ENCODE measurements at places on chromosomes 16 and 17.
A peak's percentile ranks its signal among the peaks of the same experiment; 100 is the strongest.

DNA sequence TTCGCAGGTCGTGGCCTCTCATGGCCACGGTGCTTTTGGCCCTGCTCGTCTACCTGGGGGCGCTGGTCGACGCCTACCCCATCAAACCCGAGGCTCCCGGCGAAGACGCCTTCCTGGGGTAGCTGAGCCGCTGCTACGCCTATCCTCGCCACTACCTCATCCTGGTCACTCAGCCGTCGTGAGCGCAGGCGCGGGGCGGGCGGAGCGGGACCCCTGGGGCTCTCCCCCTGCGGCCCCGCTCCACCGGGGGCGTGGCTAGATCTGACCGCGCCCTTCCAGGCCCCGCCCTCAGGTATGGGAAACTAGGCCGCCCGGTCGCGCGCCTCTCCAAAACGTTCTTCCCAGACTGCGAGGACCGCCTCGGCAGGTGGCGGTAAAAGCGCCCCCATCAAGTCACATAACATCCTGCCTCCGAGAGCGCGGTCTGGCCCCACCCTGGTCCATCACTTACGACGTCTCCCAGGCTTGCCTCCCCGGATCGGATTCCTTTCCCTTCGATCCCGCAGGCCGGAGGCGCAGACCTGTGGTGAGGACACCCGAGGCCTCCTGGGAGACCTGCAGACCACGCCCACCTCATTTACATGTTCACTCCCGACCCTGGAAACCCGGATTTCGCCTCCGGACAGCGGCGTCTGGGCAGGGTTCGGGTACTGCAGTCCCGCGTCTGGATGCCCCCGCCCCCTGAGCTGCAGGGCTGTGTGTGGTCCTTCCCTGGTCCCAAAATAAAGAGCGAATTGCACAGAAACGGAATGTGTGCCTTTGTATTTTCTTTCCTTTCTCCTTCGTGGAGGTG, 91.5 kb upstream of the TMEM97 start:
- DNase-seq = no peak

DNA sequence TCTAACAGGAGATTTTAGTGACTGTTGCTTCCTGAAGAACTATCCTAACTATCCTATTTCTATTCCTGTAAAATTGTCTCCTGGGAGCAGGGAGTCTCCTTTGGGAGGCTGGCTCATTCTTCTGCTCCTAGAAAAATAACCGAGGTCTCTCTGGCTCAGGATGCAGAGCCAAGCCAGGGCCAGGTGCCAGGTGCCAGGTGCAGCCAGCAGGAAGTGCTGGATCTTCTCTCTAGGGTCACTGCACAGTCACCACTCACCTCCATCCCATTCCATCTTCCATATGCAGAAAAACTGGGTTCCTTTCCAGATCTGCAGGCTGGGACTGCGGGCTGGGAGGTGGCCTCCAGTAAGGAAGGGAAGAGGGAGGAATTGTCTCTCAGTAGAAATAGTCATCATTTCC, 3.8 kb upstream of the TMC7 start:
- no peak for DNase-seq

DNA sequence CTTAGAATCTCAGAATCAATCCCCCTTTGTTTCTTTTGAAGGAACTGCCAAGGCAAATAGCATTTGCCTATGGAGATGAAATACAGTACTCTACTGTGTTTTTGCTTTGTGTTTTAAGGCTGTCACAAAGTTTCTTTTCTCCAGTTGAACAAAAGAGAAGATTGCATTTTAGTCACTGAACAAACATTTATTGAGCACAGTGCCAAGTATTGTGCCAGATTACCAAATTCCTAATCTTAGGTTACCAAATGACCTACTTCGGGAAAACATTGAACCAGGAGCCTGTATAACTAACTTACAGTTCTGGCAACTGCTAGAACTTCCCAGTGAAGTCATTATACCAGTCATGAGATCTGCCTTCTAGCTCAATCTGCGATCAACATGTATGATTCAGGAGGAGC, 3.0 kb upstream of the UBB start:
- no peak for DNase-seq

DNA sequence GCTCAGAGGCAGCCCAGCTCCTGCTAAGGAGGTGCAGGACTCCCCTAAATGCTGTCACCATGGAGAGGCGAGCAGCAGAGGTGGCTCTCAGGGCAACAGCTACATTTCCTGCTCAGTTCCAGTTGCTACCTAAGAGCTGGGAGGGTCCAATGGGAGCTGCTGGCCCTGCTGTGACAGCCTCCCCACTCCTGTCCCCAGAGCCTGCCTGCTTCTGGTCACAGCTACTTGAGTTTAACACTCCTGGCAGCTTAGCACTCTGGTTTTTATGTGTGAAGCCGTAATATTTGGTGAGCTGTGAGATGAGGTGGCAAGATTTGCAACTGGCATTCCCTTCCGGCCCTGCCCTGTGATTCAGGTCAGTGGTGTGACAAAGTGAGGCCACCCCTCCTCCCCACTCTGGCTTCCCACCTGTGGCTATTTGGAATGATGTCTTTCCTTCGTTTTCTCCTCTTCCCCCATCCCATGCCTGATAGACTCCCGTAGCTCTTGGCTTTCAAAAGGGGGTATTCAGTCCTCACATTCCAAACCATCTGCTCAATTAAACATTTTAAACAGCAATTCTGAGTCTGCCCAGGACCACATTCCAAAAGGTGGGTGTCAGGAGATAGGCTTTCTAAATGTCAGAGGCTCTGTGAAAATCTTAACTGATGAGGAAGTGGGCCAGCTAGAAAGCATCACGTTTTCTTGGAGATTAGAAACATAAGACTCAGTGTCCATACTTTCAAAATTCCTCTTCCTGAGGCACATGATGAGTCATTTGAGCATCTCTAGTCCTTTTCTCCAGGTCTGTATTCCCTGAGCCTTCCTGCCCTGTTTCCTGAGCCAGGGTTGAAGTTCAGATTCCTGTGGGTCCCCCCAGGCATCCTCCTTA, 42.6 kb upstream of the SKAP1 start:
- DNase-seq = peak; percentile 45

DNA sequence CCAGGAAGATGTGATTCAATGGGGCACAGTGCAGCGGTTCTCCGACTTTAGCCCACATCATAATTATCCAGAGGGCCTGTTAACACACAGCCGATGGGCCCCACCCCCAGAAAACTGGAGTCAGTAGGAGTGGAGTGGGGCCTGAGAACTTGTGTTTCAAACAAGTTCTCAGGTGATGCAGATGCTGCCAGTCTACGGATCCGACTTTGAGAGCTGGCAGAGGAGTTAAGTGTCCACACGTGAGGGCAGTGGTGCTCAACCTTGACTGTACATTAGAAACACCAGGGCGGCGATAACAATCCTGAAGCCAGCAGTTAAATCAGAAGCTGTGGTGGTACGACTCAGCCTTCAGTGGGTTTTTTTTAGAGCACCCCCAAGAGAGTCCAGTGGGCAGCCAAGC, 75.0 kb downstream of the GPRC5B start:
- DNase-seq = no peak

GRCh38 chr17:54967621-54968261, 713 bp downstream of the COX11 start:
- no peak for DNase-seq

DNA sequence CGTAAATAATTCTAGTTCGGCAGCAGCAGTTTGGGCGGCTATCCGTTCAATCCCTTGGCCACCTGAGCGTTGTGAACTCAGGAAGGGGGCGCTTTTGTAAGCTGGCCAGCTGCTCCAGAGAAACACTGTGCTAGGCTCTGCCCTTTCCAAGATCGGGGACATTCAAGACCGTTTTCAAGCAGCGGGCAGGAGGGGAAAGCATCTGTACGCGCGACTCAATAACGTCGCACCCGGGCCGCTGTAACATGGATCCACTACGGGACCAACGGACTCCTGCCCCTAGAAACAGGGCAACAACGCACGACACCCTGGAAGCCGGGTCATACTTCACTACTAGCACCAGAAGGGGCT, 463 bp downstream of the TOP2A start:
- DNase-seq = no peak

- DNase-seq = no peak
These were observed 68.5 kb upstream of the PMFBP1 start for GRCh38 chr16:72240466-72240865.

DNA sequence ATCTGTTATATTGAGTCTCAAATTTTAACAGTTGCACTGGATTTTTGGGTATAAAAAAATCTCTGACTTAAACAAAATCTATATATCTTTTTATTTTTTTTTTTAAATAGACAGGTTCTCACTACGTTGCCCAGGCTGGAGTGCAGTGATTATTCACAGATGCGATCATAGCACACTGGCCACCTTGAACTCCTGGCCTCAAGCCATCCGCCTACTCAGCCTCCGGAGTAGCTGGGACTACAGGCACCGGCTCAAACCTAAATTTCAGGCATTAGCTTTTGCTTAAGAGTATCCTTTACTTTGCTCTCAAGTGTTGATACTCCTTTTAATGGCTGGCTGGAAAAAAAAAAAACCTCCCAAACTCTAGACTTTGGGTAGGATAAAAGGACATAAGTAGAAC, 61.6 kb downstream of the RPGRIP1L start:
- no peak for DNase-seq

- no peak for DNase-seq
These were observed 702 bp downstream of the IRX5 start for GRCh38 chr16:54931120-54932014.

DNA sequence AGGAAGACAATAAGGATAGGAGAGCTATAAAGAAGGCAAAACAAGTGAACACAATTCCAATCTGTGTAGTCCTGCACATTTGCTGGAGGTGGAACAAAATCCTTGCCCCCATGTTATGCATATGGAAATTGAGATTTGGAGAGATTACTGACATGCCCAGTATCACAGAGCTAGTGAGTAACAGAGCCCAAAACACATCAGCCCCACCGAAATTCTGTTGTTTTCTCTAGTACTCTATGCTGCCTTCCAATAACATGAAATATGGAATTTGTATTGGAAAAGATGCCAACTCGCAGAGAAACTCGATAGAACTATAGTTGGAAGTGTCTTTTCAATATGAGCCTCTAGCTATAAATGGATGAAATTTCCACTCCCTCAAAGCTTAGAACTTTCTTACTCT, 456.6 kb downstream of the CDH13 start:
- no peak for DNase-seq

GRCh38 chr16:21283521-21284289, 5.6 kb upstream of the CRYM start:
- no peak for DNase-seq

DNA sequence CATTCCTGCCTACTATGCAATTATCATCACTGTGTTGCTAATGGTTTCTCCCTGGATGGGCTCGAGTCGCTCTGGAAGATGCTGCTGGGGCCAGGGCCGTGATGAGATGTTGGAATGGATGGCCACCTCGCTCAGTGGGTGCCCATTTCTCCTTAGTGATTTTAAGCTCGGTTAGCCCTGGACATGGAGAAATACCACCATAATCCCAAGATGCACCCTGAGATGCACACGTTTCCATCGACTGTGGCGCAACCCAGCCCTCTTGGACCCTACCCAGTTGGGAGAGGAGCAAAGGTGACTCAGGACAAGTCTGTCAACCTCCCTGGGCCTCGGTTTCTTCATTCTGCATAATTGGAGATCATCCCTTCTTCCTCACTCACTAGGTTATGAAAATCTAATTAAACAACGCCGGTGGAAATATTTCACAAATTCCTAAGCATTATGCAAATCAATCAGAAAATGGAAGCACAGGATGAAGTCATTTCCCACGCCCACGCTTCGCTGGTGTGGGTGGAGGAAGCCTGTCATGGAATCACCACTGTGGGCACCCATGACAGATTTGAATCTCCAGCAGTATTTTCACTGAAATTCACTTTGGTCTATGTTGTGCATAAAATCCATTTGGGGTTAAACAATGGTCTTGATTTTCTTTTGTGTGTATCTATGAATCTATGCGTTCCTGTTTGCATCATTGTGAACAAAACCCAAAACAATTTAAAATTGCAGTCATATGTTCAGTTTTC, 195.2 kb downstream of the AXIN2 start:
- DNase-seq = no peak

DNA sequence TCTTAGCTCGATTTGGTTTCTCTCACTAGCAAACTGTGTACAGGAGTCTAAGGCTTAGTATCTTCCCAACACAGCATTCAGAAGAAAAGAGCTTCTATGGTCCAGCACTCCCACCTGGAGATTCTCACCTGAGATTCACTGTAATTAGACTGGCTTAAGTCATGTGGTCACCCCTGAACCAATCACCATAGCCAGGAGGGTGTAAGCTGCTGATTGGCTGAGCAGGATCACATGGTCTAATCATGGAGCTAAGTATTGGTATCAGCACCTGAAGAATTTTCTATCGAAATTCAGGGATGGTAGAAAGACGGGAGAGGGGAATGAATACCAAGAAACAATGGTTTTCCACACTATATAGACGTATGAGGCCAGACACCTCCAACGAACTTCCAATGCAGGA, 359.8 kb upstream of the ERCC4 start:
- DNase-seq = no peak

- DNase-seq = peak; percentile 85
These were observed 2.4 kb downstream of the TANC2 start for GRCh38 chr17:62968445-62968923.

- DNase-seq = no peak
These were observed 96.3 kb downstream of the WWOX start for GRCh38 chr16:78195797-78196196.

DNA sequence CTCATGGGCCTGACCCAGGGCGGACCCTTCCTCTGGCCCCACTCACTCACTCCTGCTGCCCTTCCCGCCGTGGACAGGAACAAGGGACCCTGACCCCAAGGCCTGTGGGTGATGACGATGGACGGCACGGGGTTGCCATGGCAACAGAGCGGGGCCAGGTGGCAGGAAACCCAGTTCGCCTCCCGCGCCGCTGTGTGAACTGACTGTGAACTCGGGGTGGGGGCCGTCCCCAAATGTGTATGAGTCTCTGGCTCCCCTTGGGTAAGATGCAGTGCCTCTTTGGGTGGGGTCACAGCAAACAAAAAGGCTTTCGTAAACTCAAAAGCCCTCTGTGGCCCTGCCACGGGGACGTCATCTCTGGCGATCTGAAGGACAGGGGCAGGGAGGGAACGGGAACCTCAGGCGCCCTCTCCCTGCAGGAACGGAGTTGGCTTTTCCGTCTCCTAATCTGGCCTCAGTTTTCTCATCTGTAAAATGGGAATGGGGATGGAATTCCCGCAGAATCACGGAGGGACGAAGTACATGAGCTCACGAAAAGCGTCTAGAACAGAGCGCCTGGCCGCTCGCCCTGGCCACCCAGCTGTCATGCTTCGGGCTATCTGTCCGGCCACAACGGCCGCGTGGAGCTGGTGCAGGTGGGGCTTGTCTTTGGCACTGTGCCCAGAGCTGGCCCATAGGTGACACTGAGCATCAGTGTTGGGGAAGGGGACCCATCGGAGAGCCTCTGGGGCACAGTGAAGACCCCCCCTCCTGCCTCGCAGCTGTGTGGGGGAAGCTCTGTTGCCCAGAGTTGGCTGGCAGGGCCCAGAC, 44.9 kb upstream of the PABPN1L start:
- no peak for DNase-seq

- no peak for DNase-seq
These were observed 86.7 kb downstream of the ZFHX3 start for GRCh38 chr16:72961115-72961832.

All from CD4-positive, alpha-beta T cell treated with Interleukin-21 for 1 hour (primary cell).